Progenitor cell of endocrine pancreas (in vitro differentiated cells): ENCODE measurements at places on chromosomes 7 and 10. TPM values are rescaled to one million over a fixed set of nuclear protein-coding genes. Genes with fewer than 3 reads are reported as not detected.
A peak's percentile ranks its signal among the peaks of the same experiment; 100 is the strongest.

Gene DLX5
- 1.7 and 3.8 TPM in 2 replicates for total RNA-seq

Gene CRTAC1
- 4.2 and 4.6 TPM in 2 replicates for total RNA-seq

- H3K4me1 ChIP-seq = no peaks in the 10 kb centered on the region
- no peak overlapping the region for H3K27ac ChIP-seq
- no peaks in the 10 kb centered on the region for H3K36me3 ChIP-seq
Measured at GRCh38 chr10:85611093-85611740, 755.4 kb downstream of the GRID1 start.

DNA sequence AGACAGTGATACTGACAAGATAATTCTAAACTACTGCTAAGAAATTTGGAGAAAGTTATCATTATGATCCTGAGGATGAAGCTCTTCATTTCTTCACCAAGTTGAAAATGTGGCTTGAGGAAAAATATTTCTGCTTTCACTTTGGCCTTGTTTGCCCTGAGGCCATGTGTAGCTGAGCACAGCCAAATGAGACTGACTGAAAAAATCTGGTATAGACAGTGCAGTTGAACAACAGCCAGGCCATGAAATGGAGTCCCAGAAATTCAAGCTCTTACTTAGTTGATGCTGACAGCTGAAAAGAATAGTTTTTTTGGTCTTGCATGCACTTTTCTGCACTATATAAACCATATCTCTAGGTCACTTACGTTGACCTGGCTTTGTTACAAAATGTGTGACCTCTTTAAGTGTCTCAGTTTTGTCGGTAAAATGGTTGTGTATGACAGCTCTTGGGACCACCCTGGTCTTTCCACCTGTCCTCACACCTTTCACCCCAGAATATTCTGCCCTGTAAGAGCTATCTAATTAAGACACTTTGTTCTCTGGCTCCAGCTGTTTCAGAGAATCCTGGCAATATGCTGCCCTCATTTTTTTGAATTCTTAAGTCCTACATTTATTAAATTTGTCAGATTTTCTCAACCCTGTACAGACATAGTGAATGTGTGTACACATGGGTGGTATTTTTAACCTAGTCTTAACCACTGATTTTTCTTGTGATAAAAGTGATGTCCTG lies 91.3 kb downstream of the CD36 start:
- H3K4me3 ChIP-seq = no peak overlapping the region
- peaks cover 17% of the 10 kb centered on the region for H3K4me1 ChIP-seq
- no peak for DNase-seq
- H3K27ac ChIP-seq = no peak overlapping the region
- H3K27me3 ChIP-seq = no peaks in the 10 kb centered on the region
- H3K36me3 ChIP-seq = no peaks in the 10 kb centered on the region

DNA sequence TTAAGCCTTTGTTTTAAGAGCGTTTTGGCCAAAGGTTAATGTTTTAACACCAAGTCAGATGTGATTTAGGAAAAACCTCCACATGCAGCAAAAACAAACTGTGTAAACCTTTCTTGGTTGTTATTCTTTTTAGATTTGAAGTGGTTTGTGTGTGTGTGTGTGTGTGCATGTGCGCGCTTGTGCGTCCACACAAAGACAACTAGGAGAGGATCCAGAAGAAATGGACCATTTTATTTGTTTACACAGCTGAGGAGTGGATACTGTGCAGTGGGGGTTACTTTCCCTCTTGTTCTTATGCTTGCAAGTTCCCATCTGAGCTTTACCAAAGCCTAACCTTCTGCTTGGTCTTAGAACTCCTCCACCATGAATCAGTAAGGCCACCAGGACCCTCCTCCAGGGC lies 20.0 kb downstream of the TCF7L2 start:
- peaks cover 28% of the 10 kb centered on the region for H3K4me1 ChIP-seq
- H3K27me3 ChIP-seq = no peaks in the 10 kb centered on the region
- DNase-seq = no peak
- H3K27ac ChIP-seq = peak overlapping the region; percentile 77
